ENCODE measurements at places on chromosomes 7 and 10.

DNA sequence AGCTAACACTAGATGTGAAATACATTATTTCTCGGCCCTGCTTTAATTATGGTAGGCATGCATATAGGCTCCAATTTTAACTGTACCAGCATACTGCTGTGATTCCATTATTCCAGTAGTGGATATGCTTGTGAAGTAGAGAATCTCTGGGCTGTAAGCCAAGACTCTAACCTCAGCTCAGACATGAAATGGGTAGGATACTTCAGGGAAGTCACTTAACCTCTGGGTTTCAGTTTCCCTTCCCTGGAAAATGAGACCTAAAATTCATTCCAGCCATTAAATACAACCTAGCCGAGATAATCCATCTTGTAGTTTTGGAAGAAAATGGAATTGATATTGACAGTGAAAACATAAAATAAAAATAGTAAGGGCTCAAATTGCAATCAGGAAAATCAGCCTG is 59.6 kb upstream of the TRIL start:
- no peak for DNase-seq

GRCh38 chr10:103078676-103079075 is 114.4 kb downstream of the NT5C2 start:
- no peak for DNase-seq

DNA sequence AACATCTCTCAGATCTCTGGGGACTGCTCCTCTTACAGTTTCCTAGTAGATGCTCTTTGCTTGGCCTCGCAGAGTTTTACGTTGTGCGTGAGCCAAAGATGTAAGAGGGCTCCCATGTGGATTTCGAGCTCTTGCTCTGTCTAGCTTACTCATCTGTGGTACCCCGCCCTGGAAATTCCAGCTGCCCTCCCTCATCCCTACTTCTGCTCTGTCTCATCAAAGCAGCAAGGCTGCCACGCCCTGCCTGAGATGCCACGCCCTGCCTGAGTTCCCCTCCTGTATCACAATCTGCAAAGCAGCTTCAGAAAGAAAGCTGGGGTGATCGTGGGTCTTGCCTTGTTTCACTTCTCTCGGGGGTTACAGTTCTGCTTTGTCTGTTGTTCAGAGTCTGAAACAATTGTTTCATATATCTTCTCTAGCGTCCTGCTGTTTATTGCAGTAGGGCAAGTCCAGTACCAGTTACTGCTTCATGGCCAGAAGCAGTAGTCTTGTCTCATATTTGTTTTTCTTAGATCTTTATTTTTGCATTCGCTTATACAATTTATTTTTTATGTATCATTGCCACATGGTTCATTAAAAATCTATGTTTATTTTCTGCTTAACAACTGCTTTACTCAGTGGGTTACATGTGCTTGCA is 36.1 kb upstream of the CCNY start:
- DNase-seq: no peak

- no peak for DNase-seq
Observed at GRCh38 chr10:29862923-29863614, 196.3 kb downstream of the JCAD start.

DNA sequence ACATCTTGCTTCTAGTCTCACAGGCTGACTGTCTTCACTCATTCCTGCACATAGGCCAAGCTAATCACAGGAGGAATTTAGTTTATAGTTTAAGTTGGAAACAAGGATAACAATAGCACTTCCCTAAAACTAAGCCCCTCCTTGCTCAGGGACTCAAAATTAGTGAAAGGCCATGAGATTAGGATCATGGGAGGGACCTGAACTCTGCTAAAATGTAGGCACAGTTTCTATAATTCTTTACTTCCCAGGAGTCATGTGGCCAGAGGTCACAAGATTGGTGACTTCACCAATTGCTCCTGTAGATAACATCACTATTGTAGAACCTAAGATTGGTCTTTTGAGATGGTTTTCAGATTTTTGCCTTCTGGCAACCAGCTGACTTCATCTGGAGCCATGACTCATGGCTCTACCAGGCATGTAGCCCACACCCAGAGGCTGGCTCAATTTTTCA is 14.8 kb upstream of the UPP1 start:
- DNase-seq: no peak

GRCh38 chr7:99438573-99439480 is at the start of the genes CPSF4 and PTCD1:
TSS of gene CPSF4 (plus strand) at chr7:99438943. CDS start at chr7:99439083, 140 bp downstream.
TSS of gene PTCD1 (minus strand) at chr7:99438798. CDS start at chr7:99435242, 3,556 bp downstream.
- DNase-seq: peak; percentile 91

DNA sequence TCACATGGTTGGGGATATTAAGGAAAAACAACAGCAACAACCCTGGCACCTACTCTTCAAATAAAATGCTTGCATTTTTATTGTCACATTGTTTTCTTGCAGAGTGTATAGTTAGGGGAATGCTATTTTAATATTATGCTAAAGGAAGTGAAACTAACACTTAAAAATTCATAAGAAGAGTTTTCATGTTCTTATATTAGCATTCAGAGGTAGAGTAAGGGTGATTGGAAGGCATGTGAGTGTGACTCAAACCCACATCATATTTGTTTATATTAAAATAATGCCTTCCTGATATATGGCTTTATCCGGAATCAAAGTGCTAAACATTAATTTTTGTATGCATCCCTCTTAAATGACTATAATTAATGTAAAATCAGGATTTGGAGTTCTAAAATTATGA is 59.8 kb upstream of the TES start:
- no peak for DNase-seq

- DNase-seq: no peak
Observed at GRCh38 chr7:75870557-75871161, 8.2 kb upstream of the RHBDD2 start.

GRCh38 chr7:133051066-133051465 is 30.8 kb downstream of the CHCHD3 start:
- DNase-seq: no peak

DNA sequence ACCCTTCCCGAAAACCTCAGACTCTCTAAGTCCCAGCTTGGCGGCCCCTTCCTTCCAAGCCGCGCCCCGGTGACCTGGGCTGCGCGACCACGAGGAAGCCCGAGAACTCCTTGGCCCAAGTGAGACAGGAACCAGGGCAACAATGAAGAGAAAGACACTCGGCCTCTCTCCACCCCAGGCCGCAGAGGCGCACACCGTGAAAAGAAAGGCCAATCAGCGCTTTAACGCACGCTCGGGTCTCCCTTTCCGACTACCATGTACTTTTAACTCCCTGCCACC is 166.4 kb upstream of the PPP1R3A start:
- DNase-seq: no peak

- DNase-seq: no peak
Observed at GRCh38 chr10:3528271-3528670, 256.7 kb downstream of the KLF6 start.

GRCh38 chr7:15801551-15801950 is 115.1 kb upstream of the MEOX2 start:
- DNase-seq: no peak

DNA sequence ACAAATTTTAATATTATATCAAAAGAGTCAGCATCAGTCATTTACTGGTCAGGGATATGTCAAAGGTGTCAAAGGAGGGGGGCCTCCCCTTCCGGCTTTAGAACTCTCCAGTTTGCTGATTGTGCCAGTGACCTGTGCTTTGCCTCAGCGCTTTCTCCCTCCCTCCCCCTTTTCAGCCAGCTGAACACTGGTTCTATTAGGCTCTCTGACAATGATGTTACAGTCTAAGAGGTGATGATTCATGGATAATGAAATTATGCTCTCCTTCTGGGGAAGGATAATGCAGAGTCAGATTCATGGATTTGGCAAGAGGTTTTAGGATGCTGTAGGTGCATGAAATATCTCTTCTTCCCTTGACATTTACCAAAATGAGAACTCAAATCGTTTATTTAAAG is 6.1 kb downstream of the LRRTM3 start:
- no peak for DNase-seq

DNA sequence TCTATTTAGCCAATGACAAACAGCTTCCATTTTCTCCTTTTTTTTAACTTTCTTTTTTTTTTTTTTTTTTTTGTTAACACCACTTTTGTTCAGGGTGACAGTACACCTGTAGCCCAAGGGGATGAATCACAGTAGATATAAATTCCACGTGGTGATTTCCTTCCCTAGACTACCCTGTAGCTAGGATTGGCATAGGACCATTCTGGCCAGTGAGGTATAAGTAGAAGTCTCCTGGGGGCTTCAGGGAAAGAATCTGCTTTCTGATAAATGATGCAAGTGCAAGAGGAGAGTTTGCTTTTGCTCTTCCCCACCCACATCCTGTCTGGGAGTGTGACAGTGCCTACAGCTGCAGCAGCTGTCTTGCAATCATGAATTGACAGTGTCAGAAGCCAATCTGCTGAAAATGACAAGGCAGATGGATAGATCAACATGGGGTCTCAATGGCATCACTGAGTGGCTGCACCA is 63.2 kb upstream of the TOMM7 start:
- DNase-seq: peak; percentile 40

- DNase-seq: no peak
Observed at GRCh38 chr10:12561307-12561706, 212.0 kb downstream of the CAMK1D start.

DNA sequence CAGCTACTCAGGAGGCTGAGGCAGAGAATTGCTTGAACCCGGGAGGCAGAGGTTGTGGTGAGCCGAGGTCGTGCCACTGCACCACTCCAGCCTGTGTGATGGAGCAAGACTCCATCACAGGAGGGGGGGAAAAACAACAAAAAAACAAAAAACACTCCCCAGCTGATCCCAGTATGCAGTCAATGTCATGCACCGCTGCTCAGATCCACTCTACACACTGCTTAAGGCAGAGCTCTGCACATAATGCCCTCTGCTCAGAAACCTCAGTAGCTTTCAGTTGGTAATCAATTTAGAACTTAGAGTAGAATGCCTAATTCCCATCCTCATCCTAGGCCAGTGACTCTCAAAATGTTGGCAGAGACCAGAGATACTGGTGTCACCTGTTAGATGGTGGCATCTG is 43.9 kb downstream of the PDSS1 start:
- no peak for DNase-seq
